Testis (tissue), 5 donors: ENCODE measurements at places on chromosomes 7 and 10. TPM values are rescaled to one million over a fixed set of nuclear protein-coding genes. Genes with fewer than 3 reads are reported as not detected.

DNA sequence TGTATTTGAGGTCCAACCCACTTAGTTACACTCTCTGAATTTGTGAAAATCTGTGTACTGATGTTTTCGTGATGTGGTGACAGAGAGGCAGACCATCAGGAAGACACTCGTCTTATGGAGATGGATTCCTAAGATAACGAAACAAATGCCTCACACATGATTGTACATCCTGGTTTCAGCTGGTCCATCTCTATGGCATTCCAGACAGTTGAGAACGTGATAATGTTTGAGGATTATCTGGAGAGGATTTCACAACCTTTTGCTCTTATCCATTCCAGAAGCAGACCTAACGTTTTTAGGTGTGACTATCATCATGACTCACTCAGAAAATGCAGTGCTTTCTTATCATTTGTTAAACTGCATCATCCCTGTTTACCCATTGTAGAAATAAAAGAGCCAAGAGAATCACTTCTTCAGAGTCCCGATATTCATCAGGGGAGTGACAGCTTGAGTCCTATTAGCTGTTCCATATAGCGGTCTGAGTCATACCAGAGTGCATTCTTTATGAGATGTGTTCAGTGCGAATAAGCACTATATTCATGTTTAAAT is 74.5 kb downstream of the BMPER start:
- no peak for DNase-seq
- no peaks in the 10 kb centered on the region for H3K36me3 ChIP-seq
- no peak overlapping the region for H3K27ac ChIP-seq
- peaks cover 2% of the 10 kb centered on the region for H3K4me1 ChIP-seq
- H3K4me3 ChIP-seq, result no peak overlapping the region

The CBLL1 gene
- 29.2 TPM for total RNA-seq

DNA sequence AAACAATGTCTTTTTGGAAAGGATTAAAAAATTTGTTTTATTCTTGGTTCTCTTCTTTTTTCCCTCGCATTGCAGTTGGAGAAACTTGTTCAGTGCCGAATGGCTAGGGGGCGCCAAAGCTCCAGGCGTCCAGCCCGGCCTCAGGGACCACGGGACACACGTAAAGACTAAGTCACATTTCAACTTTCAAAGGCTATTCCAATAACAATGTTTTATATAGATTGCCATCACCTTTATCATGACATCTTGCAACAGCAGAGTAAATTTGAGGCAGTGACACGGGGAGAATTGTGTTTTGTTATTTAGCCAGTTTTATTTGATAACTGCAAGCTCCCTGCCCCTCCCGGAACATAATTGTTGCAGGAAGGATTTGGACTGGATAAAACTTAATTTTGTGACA is 2.2 kb upstream of the IGFBP3 start:
- H3K4me1 ChIP-seq, result peaks cover 5% of the 10 kb centered on the region
- peak; percentile 88 for DNase-seq
- no peaks in the 10 kb centered on the region for H3K36me3 ChIP-seq
- no peaks in the 10 kb centered on the region for H3K27me3 ChIP-seq

The TFEC gene
- 1.8 TPM for total RNA-seq

DNA sequence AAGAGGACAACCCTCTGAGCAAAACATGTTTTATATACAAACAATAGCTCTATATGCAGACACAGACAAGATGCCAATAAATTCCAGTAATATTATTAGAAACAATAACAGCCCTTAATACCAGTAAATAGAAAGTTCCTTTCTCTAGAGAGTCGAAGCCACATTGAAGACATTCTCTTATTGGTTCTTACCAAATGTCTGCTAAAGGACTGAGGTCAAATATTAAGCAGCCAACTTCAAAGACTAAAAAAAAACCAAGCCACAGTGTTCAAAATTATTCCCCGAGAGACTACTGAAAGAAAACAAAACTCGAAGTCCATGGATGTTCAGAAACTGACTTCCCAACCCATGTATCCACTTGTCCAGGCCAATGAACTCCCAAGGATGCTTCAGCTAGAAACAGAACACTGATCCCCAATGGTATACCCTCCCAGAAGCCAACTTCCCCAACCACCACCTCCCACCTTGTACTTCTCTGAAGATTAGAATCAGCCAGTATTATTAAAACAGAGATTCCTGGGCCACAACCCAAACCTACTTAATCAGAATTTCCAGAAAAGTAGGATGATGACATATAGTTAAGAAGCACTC is 51.9 kb downstream of the FAM13C start:
- DNase-seq, result no peak
- H3K27ac ChIP-seq, result peak overlapping the region; percentile 58
- peaks cover 57% of the 10 kb centered on the region for H3K4me1 ChIP-seq
- H3K27me3 ChIP-seq, result no peaks in the 10 kb centered on the region
- H3K36me3 ChIP-seq, result no peaks in the 10 kb centered on the region
- no peak overlapping the region for H3K4me3 ChIP-seq

GRCh38 chr10:26806557-26806956 is 54.2 kb downstream of the ABI1 start:
- DNase-seq, result no peak
- H3K27me3 ChIP-seq, result no peaks in the 10 kb centered on the region
- no peak overlapping the region for H3K4me3 ChIP-seq
- no peaks in the 10 kb centered on the region for H3K36me3 ChIP-seq
- no peak overlapping the region for H3K27ac ChIP-seq

The CYP26C1 gene
- total RNA-seq, result 0.68 TPM

GRCh38 chr7:85771516-85771915 is 584.7 kb upstream of the SEMA3D start:
- no peaks in the 10 kb centered on the region for H3K27me3 ChIP-seq
- DNase-seq, result no peak
- no peaks in the 10 kb centered on the region for H3K36me3 ChIP-seq
- no peak overlapping the region for H3K27ac ChIP-seq
- H3K4me1 ChIP-seq, result no peaks in the 10 kb centered on the region

The LEP gene
- total RNA-seq, result 0.31 TPM

- no peaks in the 10 kb centered on the region for H3K4me1 ChIP-seq
- DNase-seq, result no peak
- H3K36me3 ChIP-seq, result no peaks in the 10 kb centered on the region
- H3K27ac ChIP-seq, result no peak overlapping the region
- no peaks in the 10 kb centered on the region for H3K27me3 ChIP-seq
- no peak overlapping the region for H3K4me3 ChIP-seq
Observed at GRCh38 chr7:104758504-104758903, 255.5 kb upstream of the KMT2E start.

The AQP1 gene
- total RNA-seq, result 28.1 TPM

- no peaks in the 10 kb centered on the region for H3K36me3 ChIP-seq
- no peak overlapping the region for H3K27ac ChIP-seq
- DNase-seq, result no peak
- no peaks in the 10 kb centered on the region for H3K27me3 ChIP-seq
- no peaks in the 10 kb centered on the region for H3K4me1 ChIP-seq
Observed at GRCh38 chr7:126222782-126223181, 1030.0 kb downstream of the GRM8 start.

- H3K4me3 ChIP-seq, result no peak overlapping the region
- no peak for DNase-seq
- H3K27ac ChIP-seq, result no peak overlapping the region
Observed at GRCh38 chr7:143384148-143384547, 3.0 kb downstream of the ZYX start.

The TUBB8 gene
- total RNA-seq, result 0.63 TPM

The IDI2 gene
- total RNA-seq, result 1.1 TPM

The VAX1 gene
- 0.71 TPM for total RNA-seq

DNA sequence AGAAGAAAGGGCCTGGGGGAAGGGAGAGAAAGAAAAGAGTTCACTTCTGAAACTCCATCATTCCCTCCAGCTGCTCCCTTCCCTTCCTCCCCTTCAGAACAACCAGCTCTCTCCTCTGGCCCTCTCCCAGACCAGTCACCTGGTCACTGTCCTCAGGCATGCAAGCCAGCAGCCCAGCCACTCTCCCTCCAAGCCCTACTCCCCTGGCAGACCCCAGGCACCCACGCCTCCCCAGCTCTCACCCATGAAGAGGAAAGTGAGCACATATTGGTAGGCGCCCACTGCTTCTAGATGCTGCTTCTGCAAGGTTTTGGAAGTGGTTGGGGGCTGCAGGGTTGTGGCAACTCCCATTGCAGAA is 353 bp downstream of the MOGAT3 start:
- H3K36me3 ChIP-seq, result no peaks in the 10 kb centered on the region
- no peak overlapping the region for H3K27ac ChIP-seq
- DNase-seq, result no peak
- no peak overlapping the region for H3K4me3 ChIP-seq

- no peaks in the 10 kb centered on the region for H3K27me3 ChIP-seq
- no peaks in the 10 kb centered on the region for H3K36me3 ChIP-seq
- no peak overlapping the region for H3K4me3 ChIP-seq
- no peaks in the 10 kb centered on the region for H3K4me1 ChIP-seq
- no peak overlapping the region for H3K27ac ChIP-seq
Observed at GRCh38 chr7:43686991-43687390, 42.3 kb downstream of the COA1 start.

DNA sequence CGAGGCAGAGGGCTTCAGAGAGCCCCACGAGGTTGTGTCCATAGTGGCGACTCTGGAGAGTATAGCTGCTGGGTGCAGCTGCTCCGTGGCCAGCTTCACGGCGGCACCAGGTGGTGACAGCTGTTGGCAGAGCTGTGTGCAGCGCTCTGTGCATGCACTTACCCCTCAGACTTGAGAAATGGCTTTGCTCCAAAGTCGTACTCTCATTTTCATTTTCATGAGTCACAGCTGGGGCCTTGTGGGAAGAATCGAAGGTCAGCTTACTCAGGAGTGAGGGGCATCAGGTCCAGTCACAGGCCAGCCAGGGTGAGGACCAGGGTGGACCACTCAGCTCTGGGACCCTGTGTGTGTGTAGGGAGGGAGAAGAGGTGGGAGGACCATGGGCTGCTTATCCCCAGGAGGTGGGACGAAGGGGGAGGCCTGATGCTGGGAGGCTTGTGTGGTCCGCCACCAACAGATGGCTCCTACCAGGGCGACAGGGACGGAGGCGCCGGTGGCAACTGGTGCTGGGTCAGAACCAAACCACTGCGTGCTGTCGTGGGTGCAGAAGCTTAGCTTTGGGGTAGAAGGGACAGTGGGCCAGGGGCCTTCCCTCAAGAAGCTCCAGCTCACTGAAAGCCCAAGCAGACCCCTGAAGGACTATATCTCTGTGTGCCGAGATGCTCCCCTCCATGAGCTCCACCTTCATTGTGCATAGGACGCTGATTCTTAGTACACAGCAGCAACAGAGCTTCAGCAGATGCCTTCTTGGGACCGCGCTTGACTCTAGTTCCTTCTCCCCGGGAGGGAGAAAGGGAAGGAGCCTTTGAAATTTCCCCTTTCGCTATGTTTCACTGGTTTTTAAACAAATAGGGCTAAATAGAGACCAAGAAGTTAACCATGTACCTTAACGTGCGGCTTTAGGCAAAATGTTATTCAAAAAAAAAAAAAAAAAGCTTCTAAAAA is 225.0 kb downstream of the CELF2 start:
- H3K27ac ChIP-seq, result no peak overlapping the region
- H3K4me1 ChIP-seq, result no peaks in the 10 kb centered on the region

DNA sequence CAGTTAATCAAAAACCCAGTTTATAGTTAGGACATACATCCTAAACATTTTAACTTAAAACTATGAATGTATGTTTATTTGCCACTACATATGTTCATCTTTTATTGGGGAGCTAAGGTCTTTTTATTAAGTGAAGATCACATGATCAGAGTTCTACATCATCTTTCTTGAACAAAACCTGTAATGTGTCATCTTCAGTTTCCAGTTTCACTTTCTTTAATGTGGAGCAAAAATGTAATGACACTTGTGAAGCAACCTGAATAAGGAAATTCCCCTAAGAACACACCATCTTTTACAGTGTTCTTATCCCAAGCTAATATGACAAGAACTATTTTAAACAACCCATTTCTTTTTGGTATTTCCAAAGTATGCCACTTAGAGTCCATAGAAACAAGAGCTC is 166.7 kb upstream of the BET1 start:
- H3K36me3 ChIP-seq, result no peaks in the 10 kb centered on the region
- H3K4me1 ChIP-seq, result no peaks in the 10 kb centered on the region
- H3K27ac ChIP-seq, result no peak overlapping the region
- H3K27me3 ChIP-seq, result no peaks in the 10 kb centered on the region
- no peak overlapping the region for H3K4me3 ChIP-seq
- no peak for DNase-seq

The HACD1 gene
- 28.5 TPM for total RNA-seq

The HOXA11 gene
- total RNA-seq, result not detected

DNA sequence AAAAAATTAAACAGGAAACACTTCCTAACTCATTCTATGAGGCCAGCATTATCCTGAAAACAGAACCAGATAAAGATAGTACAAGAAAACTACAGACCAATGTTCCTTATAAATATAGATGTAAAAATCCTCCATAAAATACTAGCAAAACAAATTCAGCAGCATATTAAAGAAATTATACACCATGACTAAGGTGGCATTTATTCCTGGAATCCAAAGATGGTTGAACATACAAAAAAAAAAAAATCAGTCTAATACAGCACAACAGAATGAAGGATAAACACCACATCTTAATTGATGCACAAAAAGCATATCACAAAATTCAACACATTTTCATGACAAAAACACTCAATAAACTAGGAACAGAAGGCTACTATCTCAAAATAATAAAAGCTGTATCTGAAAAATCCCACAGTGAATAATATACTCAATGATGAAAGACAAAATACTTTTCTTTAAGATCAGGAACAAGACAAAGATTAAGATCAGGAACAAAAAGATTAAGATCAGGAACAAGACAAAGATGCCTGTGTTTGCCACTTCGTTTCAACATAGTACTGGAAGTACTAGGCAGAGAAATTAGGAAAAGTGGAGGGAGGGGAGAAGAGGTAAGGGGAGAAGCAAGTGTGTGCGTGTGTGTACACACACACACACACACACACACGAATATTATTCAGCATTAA is 95.6 kb downstream of the SNX13 start:
- H3K36me3 ChIP-seq, result no peaks in the 10 kb centered on the region
- H3K27ac ChIP-seq, result no peak overlapping the region
- no peak overlapping the region for H3K4me3 ChIP-seq
- H3K27me3 ChIP-seq, result no peaks in the 10 kb centered on the region
- DNase-seq, result no peak

GRCh38 chr10:36345807-36346206 is 703.7 kb upstream of the FZD8 start:
- no peaks in the 10 kb centered on the region for H3K4me1 ChIP-seq
- H3K27me3 ChIP-seq, result no peaks in the 10 kb centered on the region
- H3K27ac ChIP-seq, result no peak overlapping the region
- H3K4me3 ChIP-seq, result no peak overlapping the region
- H3K36me3 ChIP-seq, result no peaks in the 10 kb centered on the region

The FEZF1 gene
- 3.1 TPM for total RNA-seq

DNA sequence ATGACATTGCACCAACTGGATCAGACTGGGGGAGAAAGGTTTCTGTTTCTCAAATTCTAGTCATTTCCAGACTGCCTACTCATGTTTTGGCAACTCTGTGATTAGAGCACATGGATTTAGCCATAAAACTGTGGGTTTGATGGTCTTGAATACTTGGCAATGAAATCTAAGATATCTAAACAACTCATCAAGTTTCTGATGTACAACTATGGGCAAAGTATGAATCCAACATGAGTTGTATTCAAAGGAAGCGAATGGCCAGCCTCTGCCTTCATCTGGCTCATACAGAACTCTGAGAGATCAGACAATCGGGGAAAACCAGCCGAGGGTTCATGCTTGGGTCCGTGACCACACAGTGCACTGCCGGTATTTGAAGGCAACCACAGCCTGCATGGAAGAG is 144.3 kb downstream of the ADAM12 start:
- H3K27me3 ChIP-seq, result no peaks in the 10 kb centered on the region
- no peaks in the 10 kb centered on the region for H3K36me3 ChIP-seq
- peaks cover 6% of the 10 kb centered on the region for H3K4me1 ChIP-seq
- no peak overlapping the region for H3K27ac ChIP-seq
- H3K4me3 ChIP-seq, result no peak overlapping the region
